Common myeloid progenitor, CD34-positive (primary cell): ENCODE measurements at places on chromosomes 12 and 14.

DNA sequence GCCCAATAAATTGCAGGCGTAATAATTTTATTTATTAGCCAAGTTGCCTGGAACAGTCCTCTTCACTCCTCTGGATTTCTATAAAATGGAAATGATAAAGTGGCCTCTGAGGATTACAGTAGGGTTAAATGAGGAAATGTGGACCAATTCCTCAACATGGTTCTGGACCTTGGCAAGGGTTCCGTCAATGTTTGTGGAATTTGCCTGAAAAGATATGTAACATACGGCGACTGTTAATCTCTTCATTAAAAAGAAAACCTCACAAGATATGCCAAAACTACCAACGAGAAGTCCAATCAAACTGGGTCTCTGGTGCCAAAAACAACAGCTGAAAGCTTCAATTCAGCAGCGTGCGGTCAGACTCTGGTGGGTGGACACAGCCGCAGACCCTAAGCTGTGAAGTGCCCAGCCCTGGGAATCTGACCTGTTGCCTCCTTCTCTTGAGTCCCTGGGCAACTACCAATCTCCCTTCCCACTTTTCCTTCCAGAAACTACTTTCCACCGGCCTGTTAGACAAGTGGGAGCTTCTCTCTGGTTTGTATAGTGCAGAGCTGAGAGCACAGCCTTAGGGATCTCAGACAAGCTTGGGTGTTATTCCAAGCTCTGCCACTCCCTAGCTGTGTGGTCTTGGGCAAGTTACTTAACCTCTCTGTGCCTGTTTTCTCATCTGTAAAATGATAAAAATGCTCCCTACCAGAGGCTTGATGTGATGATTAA lies 190.5 kb upstream of the GSC start:
- DNase-seq, result no peak

DNA sequence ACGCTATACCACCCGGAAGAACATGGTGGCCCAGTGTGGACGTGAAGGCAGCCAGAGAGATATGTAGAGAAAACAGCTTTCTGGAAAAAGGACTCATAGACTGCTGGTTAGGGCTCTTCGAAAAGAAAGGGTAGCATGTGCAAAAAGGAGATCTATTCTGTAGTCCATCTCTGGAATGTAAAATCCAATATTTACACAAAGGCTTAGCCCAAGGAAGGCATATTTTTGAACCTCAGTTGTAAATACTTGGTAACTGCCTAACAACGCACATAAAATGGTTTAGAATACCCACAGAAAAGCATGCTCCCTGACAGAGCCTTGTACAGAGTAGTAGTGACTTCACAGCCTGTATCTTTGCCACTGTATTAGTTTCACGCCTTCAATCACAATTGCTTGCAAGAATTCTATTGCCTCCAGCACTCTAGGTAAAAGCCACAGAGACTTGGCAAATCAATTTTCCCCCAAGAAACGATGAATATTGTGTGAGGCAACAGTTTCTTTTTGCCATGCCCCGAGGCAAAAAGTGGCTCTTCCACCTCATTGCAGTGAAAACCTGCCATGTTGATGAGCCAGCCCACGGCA lies 59.2 kb downstream of the TRIM9 start:
- no peak for DNase-seq

- DNase-seq, result no peak
These were observed 23.5 kb downstream of the HIP1R start for GRCh38 chr12:122858591-122859302.

DNA sequence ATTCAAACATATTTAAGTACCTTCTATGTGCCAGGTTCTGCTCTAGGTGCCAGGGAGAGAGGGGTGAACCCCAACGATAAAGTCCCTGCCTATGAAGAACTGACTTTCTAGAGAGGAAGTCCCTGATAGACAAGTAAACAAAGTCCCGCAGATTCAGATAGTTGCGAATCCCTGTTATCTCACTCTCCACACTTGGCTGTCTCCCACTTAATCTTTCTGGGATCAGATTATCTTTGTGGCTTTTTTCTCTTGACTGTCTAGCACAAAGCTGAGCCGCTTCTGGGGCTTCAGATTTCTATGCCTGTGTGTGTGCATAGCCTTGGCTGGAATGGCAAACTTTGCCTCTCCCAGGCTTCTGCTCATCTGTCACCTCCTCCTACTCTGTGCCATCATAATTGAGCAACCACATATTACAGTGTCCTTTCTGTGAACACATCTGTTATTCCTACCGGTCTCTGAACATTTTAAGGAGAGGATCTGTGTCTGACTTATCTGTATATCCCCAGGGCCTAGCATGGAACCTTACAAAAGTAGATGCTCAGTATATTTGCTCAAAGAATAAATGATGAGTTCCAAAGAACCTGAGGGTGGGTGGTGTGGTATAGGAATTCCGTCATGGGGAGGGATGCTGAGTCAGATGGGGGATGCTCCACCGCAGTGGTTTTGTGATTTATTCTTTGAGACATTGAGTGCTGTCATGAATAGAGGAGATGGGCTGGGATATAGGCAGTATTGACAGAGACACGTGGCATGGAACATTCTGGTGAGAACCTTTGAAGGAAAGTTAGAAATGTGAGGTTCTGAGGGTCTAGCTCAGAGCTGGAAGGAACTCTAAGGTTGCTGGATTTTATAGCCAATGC lies 28.5 kb downstream of the RGS6 start:
- no peak for DNase-seq

GRCh38 chr14:39558525-39558924 lies 126.3 kb upstream of the FBXO33 start:
- no peak for DNase-seq

GRCh38 chr14:74821267-74821915 lies 54.6 kb downstream of the PROX2 start:
- no peak for DNase-seq
